ENCODE measurements at places on chromosomes 2 and 18.
A peak's percentile ranks its signal among the peaks of the same experiment; 100 is the strongest.

DNA sequence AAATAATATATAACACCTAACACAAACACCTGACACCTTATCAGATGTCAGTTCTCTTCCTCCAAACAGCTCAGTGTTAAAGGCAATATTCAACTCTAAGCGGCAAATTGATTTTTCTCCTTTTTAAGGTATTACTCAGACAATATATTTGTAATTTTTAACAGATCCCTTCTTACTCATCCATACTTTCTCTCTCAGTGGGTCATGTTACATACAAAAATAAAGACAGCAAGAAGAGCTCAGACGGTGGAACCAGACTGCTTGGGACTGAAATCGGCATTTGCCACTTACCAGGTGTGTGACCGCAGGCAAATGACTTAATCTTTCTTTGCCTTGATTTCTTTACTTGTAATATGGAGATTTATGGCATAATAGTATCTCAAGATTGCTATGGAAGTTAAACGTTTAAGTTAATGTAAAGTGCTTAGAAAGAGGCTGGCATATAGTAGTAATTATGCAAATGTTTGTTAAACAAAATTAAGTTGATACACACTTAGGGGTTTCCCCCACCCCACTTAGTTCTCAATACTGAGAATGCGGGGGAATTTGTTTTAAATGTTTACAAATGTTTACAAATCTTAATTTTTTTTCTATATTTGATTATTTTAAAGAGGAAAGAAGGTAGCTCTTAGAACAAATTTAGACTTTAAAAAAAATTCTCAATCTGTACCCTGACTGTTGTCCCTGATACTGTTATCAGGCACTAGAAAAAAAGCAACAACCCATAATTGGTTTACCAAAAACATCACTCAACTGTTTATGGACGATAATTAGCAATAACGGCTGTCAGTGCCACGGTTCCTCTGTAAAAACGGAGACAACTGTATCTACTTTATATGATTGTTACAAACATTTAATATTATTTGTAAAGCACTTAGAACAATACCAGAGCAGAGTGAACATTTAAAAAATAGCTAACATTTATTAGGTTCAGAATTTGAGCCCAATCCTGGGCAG is 25.6 kb downstream of the MAP3K2 start:
- DNase-seq, result no peak

GRCh38 chr2:224393157-224393872 is 8.6 kb downstream of the FAM124B start:
- no peak for DNase-seq

GRCh38 chr2:63300835-63301234 is 250.2 kb downstream of the OTX1 start:
- DNase-seq, result no peak

- no peak for DNase-seq
These were observed 168.7 kb downstream of the GLI2 start for GRCh38 chr2:120904379-120904778.

GRCh38 chr2:174327841-174328113 is 7.0 kb upstream of the SP9 start:
- DNase-seq, result no peak

DNA sequence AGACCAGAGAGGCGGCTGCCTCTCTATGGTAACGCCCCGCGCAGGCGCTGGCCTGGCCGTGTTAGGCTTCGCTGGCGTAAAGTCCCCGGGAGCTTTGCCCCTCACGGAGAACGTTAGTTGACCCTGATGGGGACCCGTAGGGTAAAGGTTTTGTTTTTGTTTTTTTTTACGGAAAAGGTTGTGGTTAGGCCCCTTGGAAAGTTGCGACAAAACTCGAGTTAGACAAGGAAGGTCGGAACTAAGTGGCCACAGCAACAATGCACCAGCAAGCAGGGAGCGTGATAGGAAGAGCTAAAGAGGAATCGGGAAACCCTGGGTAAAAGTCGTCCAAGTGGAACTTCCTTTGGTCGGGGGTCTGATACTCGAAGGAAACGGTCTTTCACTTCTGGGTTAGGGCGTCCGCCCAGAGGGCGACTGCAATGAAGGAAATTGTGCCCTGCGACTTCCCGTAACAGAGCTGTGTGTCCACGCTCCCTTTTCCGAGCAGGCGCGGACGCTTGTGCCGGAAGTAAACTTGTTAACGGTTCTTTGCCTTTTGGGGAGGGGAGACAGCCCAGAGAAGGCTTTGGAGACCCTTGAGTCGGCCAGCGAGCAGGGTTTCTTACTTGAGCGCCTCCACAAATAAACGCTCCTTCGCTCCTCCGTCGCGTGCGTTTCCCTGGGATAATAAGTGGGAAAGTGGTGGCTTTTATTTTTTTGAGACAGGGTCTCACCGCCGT is 493 bp upstream of the CLASP1 start:
- peak; percentile 98 for DNase-seq

GRCh38 chr2:151730262-151730975 is 3.9 kb downstream of the NEB start:
- DNase-seq, result no peak

All from CD8-positive, alpha-beta memory T cell (primary cell).